RWPE1 (cell line): ENCODE measurements at places on chromosomes 4 and X.

GRCh38 chr4:157978680-157979361, 194.0 kb downstream of the GASK1B start:
- peak; percentile 55 for DNase-seq

- DNase-seq, result no peak
Observed at GRCh38 chr4:149790172-149790907, 25.3 kb downstream of the IQCM start.

DNA sequence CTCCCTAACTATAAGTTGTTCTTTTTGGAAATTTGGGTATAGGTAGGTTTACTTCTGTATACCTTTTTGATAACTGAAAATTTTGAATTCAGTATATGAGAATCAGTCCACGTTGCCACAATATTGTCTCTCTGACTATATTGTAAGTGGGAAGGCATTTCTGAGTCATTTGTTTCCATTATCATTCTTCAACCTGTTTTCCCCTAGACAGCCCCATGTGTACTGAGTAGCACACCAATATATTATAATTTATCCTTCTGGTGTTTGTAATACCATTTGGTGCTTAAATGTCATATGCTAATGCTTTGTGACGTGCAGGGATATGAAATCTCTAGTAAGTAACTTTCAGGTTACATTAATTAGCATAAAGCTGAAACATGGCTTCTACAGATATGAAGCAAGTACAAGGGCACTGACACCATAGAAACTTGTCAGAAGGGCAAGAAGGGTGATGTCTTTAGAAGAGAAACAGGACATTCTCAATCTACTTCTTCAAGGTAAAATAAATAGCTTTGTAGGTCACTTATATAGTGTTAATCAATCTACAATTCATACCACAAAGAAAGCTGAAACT, 27.7 kb downstream of the PAK3 start:
- no peak for DNase-seq

GRCh38 chrX:6885396-6885795, 262.1 kb upstream of the STS start:
- no peak for DNase-seq

- no peak for DNase-seq
Observed at GRCh38 chrX:456551-457291, 70.0 kb upstream of the PPP2R3B start.

GRCh38 chr4:186634591-186635128, 79.3 kb upstream of the MTNR1A start:
- no peak for DNase-seq

DNA sequence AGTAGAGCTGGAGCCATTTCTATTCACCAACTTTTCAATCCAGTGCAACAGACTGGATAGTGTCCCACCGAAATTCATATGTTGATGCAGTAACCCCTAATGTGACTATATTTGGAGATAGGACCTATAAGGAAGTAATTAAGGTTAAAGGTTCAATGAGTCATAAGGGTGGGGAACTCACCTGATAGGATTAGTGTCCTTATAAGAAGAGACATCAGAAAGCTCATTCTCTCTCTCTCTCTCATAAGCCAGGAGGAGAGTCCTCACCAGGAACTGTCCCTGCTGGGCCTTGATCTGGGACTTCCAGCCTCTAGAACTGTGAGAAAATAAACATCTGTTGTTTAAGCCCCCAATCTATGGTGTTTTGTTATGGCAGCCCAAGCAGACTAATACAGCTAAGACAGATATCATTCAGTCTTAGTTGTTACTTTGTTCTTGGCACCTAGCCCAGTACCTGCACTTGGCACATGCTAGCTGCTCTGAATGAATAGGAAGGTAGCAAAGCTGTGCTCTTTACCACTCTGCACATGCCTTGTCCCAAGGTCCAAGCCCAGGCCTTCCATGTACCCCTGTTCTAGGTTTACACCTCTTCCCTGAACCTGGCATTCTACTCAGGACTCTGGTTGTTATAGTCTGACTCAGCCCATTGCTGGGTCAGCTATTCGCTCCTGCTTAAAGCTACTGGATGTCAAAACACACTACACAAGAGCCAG, 19.2 kb upstream of the BRS3 start:
- DNase-seq, result no peak

- no peak for DNase-seq
Observed at GRCh38 chr4:91502365-91502764, 801.4 kb upstream of the GRID2 start.

- peak; percentile 5 for DNase-seq
Observed at GRCh38 chr4:10619220-10619619, 65.3 kb downstream of the CLNK start.
